ENCODE measurements at places on chromosomes 2 and 18.

DNA sequence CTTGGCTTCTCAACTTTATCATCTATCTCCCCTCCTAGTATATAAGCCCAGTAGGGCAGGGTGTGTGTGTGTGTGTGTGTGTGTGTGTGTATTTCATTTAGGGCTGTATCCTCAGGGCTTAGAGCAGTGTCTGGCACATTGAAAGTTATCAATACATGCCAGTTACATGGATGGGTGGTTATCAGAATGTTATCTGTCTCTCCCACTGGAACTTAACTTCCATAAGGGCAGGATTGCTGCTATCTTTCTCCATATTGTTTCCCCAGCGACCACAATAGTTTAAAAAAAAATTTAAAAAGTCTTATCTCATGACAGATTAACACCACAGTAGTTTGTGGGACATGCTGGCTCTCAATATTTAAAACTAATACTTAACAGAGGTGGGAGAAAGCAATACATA lies 488.9 kb downstream of the PLCL1 start:
- H3K27ac ChIP-seq, result no peak overlapping the region
- H3K36me3 ChIP-seq, result no peaks in the 10 kb centered on the region
- no peaks in the 10 kb centered on the region for H3K27me3 ChIP-seq
- H3K4me3 ChIP-seq, result no peak overlapping the region
- H3K4me1 ChIP-seq, result no peaks in the 10 kb centered on the region
- DNase-seq, result no peak

DNA sequence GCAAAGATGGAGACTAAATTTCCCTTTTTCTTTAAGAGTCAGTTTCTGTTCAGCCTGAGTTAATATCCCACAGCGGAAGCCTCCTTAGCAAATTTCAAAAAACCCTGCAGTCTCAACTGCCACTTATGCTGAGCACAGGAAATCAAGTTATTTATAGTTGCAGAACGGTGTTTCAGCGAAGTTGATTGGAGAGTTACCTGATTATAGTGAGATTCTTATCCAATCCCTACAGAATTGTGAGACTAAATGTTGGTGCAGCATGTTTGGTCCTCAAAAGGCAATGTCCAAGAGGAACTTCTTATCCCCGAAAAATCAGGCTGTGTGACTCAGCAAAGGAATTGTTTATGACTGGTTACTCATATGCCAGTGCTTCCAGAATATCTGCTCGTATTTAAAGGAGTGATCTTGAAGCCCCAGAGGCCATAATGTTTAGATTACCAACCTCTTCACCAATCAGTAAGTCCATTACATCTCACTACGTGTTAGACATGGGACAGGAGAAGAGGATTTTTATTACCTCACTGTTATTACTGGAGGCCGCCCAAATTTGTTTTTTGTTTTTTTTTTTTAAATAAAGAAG lies 67.9 kb downstream of the LRRFIP1 start:
- no peaks in the 10 kb centered on the region for H3K36me3 ChIP-seq
- peak overlapping the region; percentile 79 for H3K4me3 ChIP-seq
- H3K27me3 ChIP-seq, result no peaks in the 10 kb centered on the region
- H3K4me1 ChIP-seq, result peaks cover 77% of the 10 kb centered on the region
- DNase-seq, result peak; percentile 54
- H3K27ac ChIP-seq, result peak overlapping the region; percentile 94

DNA sequence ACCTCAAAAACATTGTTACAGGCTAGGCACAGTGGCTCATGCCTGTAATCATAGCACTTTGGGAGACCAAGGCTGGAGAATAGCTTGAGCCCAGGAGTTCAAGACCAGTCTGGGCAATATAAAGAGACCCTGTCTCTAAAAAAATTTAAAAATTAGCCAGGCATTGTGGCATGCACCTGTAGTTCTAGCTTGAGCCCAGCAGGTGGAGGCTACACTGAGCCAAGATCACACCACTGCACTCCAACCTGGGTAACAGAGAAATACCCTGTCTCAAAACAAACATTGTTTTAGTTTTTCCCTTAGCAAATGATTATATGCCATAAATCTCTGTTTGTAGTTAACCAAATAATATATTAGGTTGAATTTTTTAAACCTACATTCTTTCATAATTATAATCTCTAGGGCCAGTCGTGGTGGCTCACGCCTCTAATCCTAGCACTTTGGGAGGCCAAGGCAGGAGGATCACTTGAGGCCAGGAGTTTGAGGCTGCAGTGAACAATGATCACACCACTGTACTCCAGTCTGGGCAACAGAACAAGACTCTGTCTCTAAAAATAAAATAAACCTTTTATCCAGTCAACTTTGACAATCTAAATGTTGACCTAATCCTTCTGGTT lies 13.3 kb upstream of the CYP20A1 start:
- H3K4me1 ChIP-seq, result no peaks in the 10 kb centered on the region
- H3K27ac ChIP-seq, result no peak overlapping the region
- no peak overlapping the region for H3K4me3 ChIP-seq
- H3K36me3 ChIP-seq, result no peaks in the 10 kb centered on the region

DNA sequence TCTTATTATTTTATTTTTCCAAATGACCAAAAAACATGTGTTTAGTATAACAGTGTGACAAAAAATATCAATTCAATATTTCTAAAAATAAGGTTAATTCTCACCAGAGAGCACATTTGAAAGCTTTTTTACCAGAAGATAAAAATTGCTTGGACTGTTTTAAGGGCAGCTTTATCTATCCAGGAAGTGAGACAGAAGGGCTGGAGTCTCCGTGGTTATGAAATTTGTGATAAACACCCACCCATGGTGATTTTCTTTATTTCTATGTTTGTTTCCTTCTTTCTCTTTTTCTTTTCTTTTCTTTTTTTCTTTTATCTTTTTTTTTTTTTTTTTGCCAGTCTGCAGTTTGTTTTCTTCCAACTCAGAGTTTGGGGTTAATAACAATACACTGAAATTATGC lies 298.5 kb downstream of the PIEZO2 start:
- no peak overlapping the region for H3K4me3 ChIP-seq
- no peaks in the 10 kb centered on the region for H3K27me3 ChIP-seq
- H3K36me3 ChIP-seq, result no peaks in the 10 kb centered on the region
- H3K4me1 ChIP-seq, result no peaks in the 10 kb centered on the region
- no peak for DNase-seq

- DNase-seq, result no peak
- H3K27me3 ChIP-seq, result no peaks in the 10 kb centered on the region
- no peaks in the 10 kb centered on the region for H3K4me1 ChIP-seq
- no peak overlapping the region for H3K4me3 ChIP-seq
- H3K36me3 ChIP-seq, result no peaks in the 10 kb centered on the region
Observed at GRCh38 chr2:57973621-57974186, 72.9 kb upstream of the VRK2 start.

DNA sequence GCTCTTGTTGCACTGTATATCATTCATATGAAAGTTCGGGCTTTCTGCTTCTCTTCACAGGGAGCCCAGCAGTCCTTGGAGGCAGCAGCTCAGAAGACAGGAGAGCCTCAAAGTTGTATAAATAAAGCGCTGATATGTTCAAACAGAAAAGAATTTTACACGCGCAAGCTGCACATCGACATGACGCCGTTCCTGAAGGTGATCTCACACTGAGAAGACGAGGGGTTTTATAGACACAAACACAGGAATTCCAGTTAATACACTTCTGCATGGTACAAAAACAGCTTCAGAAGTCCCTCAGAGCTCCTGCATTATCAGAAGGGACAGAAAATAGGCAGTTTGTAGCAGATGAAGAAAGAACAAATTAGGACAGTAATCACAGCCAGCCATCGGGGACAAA lies 81.6 kb downstream of the KIAA2012 start:
- no peaks in the 10 kb centered on the region for H3K36me3 ChIP-seq
- no peaks in the 10 kb centered on the region for H3K4me1 ChIP-seq
- H3K27ac ChIP-seq, result no peak overlapping the region
- no peak for DNase-seq
- H3K4me3 ChIP-seq, result no peak overlapping the region
- no peaks in the 10 kb centered on the region for H3K27me3 ChIP-seq

GRCh38 chr18:9743200-9744016 lies 35.3 kb downstream of the RAB31 start:
- H3K4me3 ChIP-seq, result no peak overlapping the region
- no peaks in the 10 kb centered on the region for H3K27me3 ChIP-seq
- DNase-seq, result no peak
- no peaks in the 10 kb centered on the region for H3K36me3 ChIP-seq
- no peaks in the 10 kb centered on the region for H3K4me1 ChIP-seq

DNA sequence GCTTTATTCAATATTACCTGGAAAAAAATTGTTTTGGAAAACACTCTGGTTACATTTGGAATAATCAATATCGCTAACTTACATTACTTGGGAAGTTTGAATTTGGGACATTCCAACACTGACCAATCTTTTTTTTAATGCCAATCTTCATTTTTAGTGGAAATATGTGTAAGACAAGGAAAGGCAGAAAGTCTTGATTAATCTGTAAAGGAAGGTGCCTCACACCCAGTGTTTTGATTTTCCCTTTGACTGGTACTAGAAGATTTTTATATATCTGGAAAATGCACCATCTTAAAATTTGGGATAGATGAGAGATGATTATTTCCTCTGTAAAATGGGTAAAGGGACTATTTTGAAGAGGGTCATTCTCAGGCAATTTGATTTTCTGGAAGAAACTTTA lies 879.2 kb upstream of the ZEB2 start:
- no peaks in the 10 kb centered on the region for H3K4me1 ChIP-seq
- H3K27me3 ChIP-seq, result no peaks in the 10 kb centered on the region
- H3K27ac ChIP-seq, result no peak overlapping the region
- DNase-seq, result no peak
- H3K36me3 ChIP-seq, result no peaks in the 10 kb centered on the region
- no peak overlapping the region for H3K4me3 ChIP-seq

DNA sequence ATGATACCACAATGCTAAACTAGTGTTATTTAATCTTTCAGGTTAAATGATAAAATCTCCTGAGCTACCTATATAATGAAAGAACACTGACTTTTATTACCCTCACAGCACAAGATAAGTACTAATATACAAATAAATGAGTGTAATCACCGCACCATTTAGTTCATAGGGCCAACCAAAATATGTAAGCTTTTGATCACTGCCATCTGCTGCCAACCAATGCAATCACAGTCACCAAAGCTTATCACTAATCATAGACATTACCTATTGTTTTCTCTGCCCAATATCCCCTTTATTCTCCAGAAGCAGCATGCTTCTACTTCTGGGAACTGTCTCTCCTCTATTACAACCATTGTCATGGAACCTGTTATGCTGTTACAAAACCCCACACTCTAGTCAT lies 151.6 kb upstream of the LRATD1 start:
- no peak for DNase-seq
- no peaks in the 10 kb centered on the region for H3K4me1 ChIP-seq
- H3K27me3 ChIP-seq, result no peaks in the 10 kb centered on the region
- no peak overlapping the region for H3K4me3 ChIP-seq

- no peaks in the 10 kb centered on the region for H3K36me3 ChIP-seq
- H3K4me3 ChIP-seq, result no peak overlapping the region
- H3K4me1 ChIP-seq, result no peaks in the 10 kb centered on the region
Observed at GRCh38 chr2:144443837-144444817, 75.8 kb downstream of the ZEB2 start.

GRCh38 chr18:22034276-22034675 lies 135.1 kb upstream of the GATA6 start:
- H3K27ac ChIP-seq, result no peak overlapping the region
- no peak overlapping the region for H3K4me3 ChIP-seq
- H3K36me3 ChIP-seq, result no peaks in the 10 kb centered on the region
- DNase-seq, result no peak
- no peaks in the 10 kb centered on the region for H3K4me1 ChIP-seq

- H3K36me3 ChIP-seq, result no peaks in the 10 kb centered on the region
- no peaks in the 10 kb centered on the region for H3K4me1 ChIP-seq
- DNase-seq, result no peak
- no peaks in the 10 kb centered on the region for H3K27me3 ChIP-seq
Observed at GRCh38 chr18:33505798-33506197, 65.3 kb upstream of the CCDC178 start.

DNA sequence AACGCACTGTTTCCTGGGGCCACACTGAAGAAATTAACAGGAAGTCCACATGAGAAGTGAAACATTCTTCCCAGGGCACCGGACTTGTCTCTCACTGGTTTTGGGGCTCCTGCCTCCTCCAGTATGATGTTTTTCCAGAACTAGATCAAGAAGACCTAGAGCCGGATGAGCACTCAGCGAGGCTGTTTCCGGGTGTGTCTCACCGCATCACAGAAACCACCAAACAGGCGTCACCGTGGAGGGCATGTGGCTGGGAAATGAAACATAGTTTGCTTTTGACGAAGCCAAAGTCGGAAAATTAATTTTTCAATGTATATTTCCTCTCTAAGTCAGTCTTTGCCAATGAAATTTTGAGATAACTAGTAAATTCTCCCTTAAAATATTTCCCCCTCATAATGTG lies 314.0 kb upstream of the SALL3 start:
- H3K27ac ChIP-seq, result no peak overlapping the region
- H3K27me3 ChIP-seq, result no peaks in the 10 kb centered on the region
- H3K4me3 ChIP-seq, result no peak overlapping the region

GRCh38 chr2:241232736-241233575 lies 44.5 kb downstream of the ANO7 start:
- peaks cover 74% of the 10 kb centered on the region for H3K36me3 ChIP-seq
- H3K27me3 ChIP-seq, result no peaks in the 10 kb centered on the region
- no peaks in the 10 kb centered on the region for H3K4me1 ChIP-seq
- no peak for DNase-seq

GRCh38 chr2:10530607-10531239 lies 82.6 kb upstream of the ODC1 start:
- DNase-seq, result no peak
- H3K4me3 ChIP-seq, result no peak overlapping the region
- H3K36me3 ChIP-seq, result no peaks in the 10 kb centered on the region
- H3K27ac ChIP-seq, result no peak overlapping the region

DNA sequence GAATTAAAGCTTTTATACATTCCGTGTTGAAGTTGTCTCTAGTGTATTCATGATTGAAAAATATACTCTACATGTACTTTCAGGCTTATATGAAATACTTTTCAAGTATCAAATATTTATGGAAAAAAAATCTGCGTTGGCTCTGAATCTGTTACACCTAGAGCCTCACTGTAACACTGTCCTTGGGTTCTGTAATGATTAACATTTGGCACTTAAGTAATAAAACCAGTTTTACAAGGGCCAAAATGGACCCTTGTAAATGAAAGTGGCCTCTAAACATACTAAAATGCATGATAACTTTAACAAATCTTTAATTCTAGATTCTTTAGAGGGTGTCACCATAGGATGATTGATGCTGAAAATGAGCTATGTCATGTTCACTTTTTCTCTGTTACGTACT lies 162.8 kb downstream of the PTPRM start:
- no peaks in the 10 kb centered on the region for H3K27me3 ChIP-seq
- H3K27ac ChIP-seq, result no peak overlapping the region
- H3K36me3 ChIP-seq, result no peaks in the 10 kb centered on the region
- H3K4me3 ChIP-seq, result no peak overlapping the region
- H3K4me1 ChIP-seq, result no peaks in the 10 kb centered on the region

DNA sequence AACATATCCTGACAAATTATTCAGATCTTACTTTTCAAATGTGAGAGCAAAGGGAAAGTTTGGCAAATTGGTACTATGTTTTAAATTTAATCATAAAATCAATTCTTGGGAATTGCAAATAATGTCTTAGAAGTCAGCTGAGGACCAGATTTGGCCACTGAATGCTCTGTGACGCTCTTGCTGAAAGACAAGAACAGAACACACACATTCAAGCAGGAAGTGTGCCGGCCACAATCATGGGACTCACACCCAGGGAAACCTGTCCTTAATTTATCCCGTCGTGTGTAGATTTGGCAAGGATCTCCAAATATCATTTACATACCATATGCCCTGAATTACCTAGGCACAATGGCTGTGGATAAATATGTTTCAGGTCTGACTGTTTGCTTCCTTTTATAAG lies 253.1 kb downstream of the TCF4 start:
- H3K27ac ChIP-seq, result no peak overlapping the region
- no peaks in the 10 kb centered on the region for H3K27me3 ChIP-seq
- no peak overlapping the region for H3K4me3 ChIP-seq
- H3K4me1 ChIP-seq, result no peaks in the 10 kb centered on the region

- H3K36me3 ChIP-seq, result no peaks in the 10 kb centered on the region
- H3K27me3 ChIP-seq, result no peaks in the 10 kb centered on the region
- DNase-seq, result no peak
- no peak overlapping the region for H3K27ac ChIP-seq
- no peak overlapping the region for H3K4me3 ChIP-seq
Observed at GRCh38 chr18:58140387-58141325, 96.6 kb downstream of the NEDD4L start.
